Inflammatory macrophage treated with lipopolysaccharide for 1 hour (primary cell): ENCODE measurements at places on chromosomes 1 and 21.

DNA sequence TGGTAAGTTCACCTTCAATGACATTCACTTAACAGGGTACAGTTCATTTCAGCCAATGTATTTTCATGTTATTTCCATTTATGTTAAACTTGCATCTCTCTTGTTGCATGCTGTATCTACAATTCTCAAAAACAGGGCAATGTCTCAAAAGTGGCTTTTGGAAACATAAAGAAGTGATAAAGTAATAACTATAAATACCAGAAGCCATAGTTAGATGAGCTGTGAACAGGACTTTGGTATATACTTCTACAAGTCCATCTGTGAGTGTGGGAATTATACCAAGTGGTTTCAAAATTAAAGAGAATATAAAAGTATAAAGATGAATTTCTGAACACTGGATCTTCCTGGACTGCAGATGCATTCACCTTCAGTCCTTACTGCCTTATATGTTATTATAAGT, 585.4 kb upstream of the PBX1 start:
- DNase-seq: no peak

GRCh38 chr1:53687901-53688300, 51.1 kb downstream of the GLIS1 start:
- DNase-seq: no peak

DNA sequence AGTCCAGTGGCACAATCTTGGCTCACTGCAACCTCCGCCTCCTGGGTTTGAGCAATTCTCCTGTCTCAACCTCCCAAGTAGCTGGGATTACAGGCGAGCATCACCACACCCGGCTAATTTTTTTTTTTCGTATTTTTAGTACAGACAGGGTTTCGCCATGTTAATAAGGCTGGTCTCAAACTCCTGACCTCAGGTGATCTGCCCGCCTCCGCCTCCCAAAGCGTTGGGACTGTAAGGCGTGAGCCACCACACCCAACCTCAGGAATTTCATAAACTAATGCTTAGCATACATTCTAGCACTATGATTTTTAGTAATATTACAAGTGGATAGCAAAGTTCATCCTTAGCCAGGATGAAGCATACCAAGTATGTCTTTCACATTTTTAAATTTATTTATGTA, 8.7 kb downstream of the DNAJC11 start:
- no peak for DNase-seq

DNA sequence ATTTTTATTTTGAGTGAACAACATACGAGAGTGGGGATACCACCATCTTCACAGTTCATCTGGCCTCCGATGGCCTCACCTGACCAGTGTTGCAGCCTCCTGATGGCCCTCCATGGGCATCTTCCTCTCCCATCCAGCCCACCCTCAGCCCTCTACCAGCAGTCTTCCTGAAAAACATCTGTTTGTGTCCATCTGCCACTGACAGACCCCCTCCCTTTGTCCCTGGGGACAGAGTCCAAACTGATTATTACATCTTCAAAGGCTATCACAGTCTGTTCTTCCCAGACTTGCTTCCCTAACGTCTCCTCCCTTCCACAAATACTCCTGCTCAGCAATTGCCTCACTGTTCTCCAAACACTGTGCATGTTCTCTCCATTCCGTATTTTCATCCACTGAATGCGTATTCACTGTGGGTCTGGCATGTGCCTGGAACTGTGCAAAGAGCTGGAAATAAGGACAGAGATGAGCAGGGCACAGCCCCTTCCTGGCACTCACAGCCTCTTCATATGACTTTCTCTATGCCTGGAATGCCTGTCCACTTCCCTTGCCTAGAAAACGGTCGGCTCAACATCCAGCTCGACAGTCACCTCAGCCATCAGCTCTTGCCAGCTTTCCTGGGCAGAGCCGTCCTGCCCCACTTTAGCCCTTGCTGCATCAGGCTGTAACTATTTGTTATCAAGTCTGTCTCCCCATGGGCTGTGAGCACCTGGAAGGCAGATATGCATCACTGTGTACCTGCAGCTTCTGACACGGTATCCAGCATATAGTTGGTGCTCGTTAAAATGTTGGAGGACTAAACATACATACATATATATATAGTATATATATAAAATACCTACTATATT, 8.3 kb upstream of the ATF3 start:
- no peak for DNase-seq

DNA sequence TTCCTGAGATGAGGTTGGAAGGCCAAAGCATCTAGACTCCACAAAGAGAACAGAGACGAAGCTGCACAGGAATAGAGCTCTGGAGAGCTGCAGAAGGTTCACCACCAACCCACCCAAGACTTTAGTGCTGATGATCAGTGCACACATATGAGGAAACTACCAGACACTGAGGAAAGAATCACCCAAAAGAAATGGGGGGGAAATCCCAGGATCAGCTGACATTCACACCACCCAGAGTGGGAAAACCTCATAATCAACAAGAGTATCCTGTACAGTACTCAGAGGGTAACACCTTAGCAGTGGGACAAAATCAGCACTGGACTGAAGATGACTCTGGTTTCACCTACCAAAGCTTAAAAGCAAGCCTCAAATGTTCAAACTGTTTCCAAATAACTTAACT, 36.4 kb downstream of the DENND1B start:
- DNase-seq: no peak

GRCh38 chr1:25173809-25174340, 58.4 kb downstream of the SYF2 start:
- DNase-seq: no peak
